ENCODE measurements at places on chromosomes 6 and 20.

- DNase-seq = no peak
Observed at GRCh38 chr6:74782346-74782745, 423.5 kb downstream of the COL12A1 start.

GRCh38 chr20:20702330-20703245 is 9.9 kb downstream of the RALGAPA2 start:
- no peak for DNase-seq

DNA sequence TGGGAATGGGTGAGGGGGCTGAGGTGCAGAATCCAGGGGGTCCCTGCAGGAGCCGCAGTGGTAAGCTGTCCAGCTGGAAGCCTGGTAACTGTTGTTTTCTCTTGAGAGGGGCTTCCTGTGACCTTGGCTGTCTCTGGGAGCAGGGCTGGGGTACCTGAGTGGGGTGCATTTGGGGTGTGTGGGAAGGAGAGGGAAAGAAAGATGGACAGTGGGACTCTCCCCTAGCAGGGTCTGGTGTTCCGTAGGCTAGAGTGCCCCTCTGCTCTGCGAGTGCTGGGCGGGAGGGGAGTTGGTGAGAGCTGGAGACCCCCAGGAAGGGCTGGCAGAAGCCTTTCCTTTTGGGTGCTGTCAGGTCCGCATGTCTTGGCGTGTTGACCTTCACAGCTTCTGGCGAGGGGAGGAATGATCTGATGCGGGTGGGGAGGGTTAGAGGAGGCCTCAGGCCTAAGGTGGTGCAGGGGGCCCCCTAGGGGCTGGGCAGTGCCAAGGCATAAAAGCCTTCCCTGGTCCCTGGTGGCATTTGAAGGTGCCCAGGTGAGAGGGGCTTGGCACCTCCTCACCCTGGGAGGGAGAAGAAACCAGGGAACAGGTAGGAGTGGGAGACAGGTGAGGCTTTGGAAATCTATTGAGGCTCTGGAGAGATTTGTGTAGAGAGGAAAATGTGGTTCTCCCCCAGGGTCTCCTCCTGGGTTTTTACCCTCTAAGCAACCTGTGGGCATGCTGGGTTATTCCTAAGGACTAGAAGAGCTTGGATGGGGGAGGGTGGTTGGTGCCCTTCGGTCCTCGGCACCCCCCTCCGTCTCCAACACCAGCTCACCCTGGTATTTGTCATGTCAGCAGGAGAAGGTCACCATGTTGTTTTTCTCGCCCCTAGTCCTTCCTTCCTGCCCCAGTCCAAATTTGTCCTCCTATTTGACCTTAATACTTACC is 3.3 kb downstream of the VEGFA start:
- DNase-seq = peak; percentile 87

- no peak for DNase-seq
Observed at GRCh38 chr20:61725966-61726365, 339.7 kb downstream of the TAF4 start.

- DNase-seq = no peak
Observed at GRCh38 chr20:17873410-17874270, 95.0 kb downstream of the SNX5 start.

GRCh38 chr6:111171577-111172400 is 84.5 kb downstream of the SLC16A10 start:
- no peak for DNase-seq

DNA sequence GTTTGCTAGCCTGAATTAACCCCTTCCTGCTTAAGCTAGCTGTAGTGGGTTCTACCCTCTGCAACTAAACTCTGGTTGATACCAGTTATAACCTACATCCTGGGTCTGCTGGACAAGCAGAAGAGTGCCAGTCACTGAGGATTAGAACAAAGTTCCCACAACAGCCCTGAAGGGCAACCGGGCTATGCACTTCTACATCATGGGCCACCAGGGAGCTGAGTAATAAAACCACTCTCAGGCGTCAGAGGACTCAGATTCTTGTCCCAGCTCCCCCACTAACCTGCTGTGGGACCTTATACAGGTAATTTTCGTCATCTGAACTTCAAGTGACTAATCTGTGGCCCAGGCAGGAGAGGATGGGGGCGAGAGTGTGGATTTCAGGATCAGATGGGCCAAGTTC is 56.8 kb downstream of the EYA2 start:
- no peak for DNase-seq

- no peak for DNase-seq
Observed at GRCh38 chr6:4666886-4667513, 109.2 kb upstream of the CDYL start.

DNA sequence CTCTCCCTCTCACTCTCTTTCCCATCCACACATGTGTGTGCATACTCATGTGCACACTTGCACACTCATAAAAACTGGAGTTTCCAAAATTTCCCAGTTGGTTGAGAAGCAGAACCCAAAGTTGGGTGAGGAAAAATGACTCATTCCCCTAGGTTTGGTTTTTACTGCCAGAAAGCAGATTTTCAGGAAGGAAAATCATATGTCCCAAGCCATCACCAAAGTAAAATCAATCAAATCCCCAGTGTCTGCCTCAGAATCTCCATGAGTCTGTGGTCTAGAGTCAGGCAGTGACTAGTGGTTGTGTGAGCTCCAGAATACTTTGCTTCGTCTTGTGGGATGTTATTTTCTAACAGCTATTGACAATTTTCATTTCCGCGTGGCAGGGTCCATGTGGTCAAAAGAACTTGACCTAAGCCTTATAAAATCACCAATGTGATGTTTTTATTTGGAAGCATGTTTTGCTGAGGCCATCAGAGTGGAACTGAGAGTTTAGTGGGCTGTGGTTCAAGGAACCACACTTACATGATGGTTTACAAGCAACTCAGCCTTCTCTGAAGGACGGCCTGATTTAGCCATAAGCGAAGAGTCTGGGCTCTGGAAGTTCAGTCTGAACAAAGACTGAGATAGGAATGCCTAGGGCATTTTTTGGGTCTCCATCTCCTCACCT is 81.9 kb upstream of the CCN6 start:
- DNase-seq = no peak

DNA sequence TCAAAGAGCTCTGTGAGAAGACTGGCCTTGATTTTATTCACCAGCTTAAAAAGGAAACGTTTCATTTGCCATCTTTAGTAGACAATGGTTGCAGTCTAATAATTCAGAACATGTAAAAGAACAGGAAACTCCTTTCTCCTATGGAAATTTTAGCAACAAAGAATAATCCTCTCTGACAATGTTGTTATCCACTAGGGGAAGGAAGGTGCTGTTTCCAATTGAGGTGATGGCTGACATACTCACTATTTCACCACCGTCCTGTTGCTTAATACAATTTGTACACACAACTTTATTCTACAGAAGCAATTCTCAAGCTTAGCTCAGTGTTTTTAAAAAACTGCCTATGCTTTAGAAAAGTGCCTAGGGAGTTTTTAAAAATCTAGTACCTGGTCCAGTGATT is 192.7 kb downstream of the ARHGAP18 start:
- no peak for DNase-seq

DNA sequence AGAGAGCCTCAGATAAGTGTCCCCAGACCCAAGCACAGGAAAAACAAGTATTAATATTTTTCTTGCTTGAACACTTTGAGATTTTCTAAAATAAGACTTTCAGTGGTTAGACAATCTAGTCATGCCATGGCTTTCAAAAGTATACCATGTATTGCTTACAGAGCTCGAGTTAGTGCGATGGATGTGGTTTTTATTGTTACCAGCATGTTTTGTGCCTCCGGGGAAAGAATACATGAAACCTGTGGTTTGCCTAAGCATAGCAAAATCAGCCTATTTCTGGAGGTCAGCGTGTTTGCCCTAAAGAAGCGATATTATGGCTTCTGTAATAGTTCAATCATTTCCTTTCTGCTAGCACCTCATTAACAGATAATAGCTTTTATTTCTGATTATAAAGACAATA is 21.6 kb downstream of the RIN2 start:
- DNase-seq = no peak

- no peak for DNase-seq
Observed at GRCh38 chr20:47792021-47792618, 6.8 kb upstream of the SULF2 start.

DNA sequence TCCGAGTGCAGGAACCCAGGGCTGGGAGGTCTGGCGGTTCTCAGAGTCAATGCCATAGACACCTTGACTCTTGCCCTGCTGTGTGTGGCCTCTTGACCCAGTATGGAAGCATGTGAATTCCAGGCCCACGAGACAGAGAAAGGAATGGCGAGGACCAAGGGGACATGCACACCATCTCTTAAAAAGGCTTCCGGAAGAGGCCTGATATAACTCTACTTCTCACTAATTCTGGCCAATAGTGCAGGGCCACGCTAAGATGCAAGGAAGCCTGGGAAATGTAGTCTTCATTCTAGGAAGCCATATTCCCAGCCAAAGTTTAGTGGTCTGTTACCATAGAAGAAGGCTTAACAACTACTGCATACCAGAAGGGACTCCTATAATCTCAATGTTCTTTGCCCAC is 177.0 kb upstream of the KCNG1 start:
- no peak for DNase-seq

DNA sequence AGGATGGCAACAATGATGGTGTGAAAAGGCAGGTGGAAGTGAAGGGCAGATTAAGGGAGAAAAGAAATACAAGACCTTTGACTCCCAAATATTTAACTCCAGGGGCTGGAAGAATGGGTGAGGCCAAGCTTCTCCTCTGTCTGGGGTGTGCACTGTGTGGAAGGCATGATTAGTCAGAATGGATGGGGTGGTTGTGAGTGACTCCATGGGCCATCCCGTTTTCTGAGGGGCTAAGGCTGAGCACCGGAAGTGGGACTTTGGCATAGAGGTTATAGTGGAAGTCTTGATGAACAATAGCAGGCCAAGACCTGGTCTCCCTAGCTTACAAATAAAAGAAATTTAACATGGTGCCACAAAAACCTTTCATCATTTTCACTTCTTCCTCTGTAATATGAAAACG is 12.1 kb downstream of the E2F3 start:
- no peak for DNase-seq

Measured in OCI-M1 (cell line).